Colonic mucosa (tissue), 4 donors: ENCODE measurements at places on chromosomes 12 and 14. TPM values are rescaled to one million over a fixed set of nuclear protein-coding genes. Genes with fewer than 3 reads are reported as not detected.

DNA sequence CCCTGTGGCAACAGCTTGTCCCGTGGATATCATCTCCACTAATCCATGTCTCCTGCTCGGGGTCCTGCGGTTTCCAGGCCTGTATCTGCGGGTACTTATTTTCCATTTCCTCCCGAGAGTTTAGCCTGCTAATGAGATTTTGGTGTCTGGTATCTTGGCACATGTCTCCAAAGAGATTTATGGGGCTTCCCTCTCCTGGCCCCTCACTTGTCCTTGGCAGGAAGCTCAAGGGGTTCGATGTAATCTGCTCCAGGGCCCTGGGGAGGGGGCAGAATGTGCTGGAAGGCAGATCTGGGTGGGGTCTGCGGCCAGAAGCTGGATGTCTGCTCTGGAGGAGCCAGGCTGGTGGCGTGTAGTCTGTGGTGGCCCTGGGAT lies 85.7 kb downstream of the KIF26A start:
- no peak for DNase-seq

DNA sequence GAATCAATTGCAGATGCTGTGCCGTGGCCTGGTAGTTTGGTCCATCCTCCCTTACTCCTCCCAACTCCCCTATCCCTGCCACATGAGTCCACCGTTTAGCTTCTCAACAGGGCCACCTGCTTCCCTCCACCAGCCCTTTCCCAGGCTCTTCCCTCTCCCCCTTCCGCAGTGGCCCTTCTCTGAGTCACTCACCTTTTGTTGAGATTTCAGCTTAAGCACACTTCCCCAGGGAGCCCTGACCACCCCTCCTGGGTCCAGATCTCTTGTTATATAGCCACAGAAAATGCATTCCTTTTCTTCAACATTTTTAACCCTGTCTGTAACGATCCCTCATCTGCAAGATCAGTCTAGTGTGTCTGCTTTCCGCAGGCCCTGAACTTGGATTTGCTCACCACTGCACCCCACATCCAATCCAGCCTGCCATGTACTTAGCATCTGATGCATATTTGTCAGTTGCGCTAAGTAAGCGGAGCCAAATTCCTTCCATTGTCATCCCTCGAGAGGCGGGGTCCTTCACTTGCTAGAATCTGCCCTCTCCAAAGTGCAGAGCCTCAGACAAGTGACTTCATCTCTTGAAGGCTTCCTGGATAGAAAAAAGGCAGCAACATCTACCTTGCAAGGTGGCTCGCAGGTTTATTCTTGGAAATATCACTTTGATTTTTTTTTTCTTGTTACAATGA lies 41.1 kb downstream of the TMEM63C start:
- DNase-seq: no peak

GRCh38 chr12:87274594-87275245 lies 754.5 kb downstream of the C12orf50 start:
- no peak for DNase-seq

DNA sequence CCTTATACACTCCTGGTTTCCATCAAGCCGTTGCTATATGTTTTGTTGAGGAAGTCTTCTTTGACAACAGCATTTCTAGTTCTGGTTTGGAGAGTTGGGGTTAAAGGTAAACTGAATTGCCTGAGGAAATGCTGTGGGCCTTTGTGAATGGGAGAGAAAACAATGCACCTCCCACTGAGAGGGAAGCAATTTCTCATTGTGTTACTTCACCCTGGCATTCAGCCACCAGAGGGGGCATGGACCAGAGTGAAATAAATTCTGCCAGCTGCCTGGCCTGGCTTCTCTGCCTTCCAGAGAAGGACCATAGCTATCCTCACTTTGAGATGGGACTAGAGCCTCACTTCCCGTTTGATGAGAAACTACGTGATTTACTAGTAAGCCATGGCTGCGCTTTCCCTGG lies 475.3 kb downstream of the EGLN3 start:
- DNase-seq: peak; percentile 70

- DNase-seq: no peak
Observed at GRCh38 chr12:78818487-78818886, 46.1 kb upstream of the SYT1 start.

DNA sequence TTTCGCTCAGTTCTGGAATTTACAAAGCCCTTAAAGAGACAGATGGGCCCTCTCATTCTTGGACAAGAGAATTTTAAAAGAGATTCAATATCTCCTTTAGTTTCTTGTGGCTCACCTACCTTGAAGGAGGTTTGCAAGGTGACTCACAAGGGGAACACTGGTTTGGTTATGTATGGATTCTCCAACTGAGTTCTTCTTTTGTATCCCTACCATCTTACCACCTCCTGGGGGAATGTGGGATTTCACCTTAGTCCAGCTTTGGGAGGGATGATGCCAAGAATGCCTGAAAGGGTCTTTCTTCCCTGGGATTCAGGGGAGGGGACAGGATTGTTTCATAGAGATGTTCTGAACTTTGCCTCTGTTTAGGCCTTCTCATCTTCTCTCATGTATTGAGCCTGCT lies 3.7 kb downstream of the PPP4R4 start:
- DNase-seq: no peak

GRCh38 chr12:52949413-52950331 lies 754 bp downstream of the KRT18 start:
- DNase-seq: peak; percentile 90

CFAP54 gene
- total RNA-seq: 0.32 TPM

GRCh38 chr12:50888666-50889065 lies 45.9 kb downstream of the TMPRSS12 start:
- DNase-seq: no peak

PPP1R1A gene
- total RNA-seq: not detected

- no peak for DNase-seq
Observed at GRCh38 chr12:86683568-86684304, 427.5 kb upstream of the MGAT4C start.

GRCh38 chr14:78251308-78251707 lies 81.1 kb downstream of the NRXN3 start:
- no peak for DNase-seq

DNA sequence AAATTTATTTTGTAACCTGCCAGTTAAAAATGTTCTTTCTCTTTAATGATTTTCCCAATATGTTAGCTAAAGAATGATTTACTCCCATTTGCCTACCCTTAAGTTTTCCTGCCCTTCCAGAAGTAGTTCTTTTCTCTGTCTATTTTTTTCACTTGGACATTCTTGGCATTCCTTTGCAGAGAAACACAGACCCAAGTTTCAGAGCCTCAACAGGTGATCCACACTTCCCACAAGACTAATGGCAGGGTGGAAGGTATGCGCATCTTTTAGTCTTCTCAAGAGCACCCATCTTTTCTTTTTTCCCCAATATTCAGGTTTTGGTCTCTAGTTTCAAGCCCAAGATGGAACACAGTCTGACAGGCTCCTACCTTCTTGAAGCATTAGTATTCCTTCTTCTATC lies 420.7 kb downstream of the ADAMTS20 start:
- no peak for DNase-seq

P2RX2 gene
- total RNA-seq: 0.24 TPM

CTSG gene
- 3.2 TPM for total RNA-seq

NT5DC3 gene
- 22.6 TPM for total RNA-seq

DNA sequence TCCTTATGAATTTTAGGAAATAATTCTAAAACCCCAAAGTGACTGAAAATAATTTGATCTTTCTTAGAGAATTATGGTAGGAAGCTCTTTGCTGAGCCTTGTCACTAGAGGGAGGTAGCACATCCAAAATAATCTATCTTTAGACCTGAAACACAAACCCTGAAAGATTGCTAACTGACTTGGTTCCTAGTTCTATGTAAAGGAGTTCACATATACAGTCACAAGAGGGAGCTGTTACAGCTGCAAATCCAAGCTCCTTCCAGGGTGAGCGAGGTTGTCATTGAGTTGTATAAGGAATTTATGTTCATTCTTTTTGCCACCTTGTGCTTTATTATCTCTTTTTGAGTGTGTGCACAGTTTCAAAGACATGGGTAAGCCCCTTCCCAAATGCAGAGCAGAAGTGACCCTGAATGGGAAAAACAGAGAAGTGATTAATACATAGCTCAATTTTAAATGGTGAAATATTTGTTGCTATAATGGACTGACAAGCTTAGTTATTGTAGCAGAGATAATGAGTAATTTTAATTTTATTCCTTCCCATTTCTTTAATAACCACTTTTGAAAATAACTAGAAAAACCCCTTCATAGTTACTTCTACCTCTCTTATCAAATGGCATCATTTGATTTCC lies 387.9 kb downstream of the DAD1 start:
- no peak for DNase-seq

DNA sequence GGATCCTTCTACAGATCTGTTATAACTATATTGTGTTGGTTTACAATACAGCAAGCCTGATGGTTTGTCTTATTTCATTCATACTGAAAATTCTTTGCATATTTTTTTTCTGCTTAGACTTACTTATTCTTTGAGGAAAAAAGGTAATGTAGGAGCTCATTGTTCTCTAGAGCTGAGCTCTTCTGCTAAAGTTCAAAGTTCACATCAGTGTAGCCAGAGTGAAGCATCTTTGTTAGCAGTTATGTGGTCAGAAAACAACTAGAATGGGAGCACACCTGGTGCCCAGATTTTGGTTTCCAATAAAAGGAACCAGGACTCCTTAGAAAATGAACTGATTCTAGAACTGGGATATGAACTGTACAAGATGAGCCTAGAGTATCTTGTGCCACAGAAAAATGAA lies 10.3 kb downstream of the GPX2 start:
- DNase-seq: no peak

DNA sequence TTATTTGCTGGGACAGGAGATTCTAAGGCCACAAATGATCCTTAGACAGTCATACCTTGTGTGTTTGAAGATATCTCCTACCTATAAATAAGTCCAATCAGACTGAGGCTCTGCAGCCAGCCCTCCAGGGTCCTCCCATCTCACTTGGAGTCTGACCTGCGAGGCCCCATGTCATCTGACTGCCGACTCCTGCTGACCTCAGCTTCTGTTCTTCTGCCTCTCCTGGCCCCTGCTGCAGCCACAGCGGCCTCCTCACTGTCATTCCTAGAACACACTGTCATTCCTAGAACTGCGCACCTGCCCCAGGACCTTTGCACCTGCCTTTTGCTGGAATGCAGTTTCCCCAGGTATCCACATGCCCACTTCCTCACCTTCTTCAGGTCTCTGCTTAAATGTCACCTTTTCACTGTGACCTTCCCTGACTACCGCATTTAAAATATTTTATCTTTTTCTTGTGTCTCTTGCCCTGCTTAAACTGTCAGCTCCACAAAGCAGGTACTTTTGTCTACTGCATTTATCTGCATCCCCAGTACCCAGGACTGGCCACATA lies 56.5 kb upstream of the RIN3 start:
- DNase-seq: no peak

DNA sequence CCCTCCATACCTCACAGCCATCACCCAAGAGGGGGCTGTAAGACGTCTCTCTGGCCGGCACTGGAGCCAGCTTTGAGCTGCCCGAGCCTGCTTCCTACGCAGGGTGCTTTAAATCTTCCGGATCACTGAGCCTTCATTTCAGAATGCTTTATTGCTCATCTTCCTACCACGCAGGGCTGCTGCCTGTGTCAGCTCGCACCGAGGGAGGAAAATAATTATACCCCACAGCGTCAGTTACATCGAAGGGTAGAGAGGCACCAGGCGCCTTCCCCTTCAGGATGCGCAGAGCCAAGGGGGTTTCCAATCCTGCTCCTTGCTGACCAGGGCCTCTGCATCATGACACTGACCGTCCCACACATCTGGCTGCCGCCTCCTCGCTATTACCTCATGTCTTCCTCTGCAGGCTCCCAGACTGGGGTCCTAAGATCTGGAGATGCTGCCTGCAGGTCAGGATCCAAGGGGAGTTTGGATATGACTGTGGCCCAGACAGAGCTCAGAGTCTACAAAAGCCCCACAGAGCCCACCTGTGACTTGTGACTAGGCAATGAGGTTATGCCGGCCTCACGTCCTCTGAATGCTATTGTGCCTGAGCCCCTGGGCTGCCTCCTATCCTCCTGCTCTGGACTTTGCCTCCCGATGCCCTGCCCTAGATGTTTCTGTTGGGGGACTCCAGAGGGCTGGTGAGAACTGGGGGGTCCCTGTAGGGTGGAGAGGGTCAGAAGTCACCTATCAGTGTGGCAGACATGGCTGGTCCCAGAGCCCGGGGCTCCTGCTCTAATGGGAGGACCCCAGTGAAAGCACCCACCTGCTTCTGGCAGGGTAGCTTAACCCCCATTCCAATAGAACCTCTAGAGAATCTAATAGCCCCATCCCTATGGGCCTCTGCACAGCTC lies 220.3 kb upstream of the RTL1 start:
- no peak for DNase-seq
